ENCODE measurements at places on chromosomes 5 and 9.

GRCh38 chr9:72476100-72476499 is 45.3 kb upstream of the TMC1 start:
- DNase-seq: no peak

GRCh38 chr9:91655215-91655614 is 231.6 kb upstream of the NFIL3 start:
- no peak for DNase-seq

- no peak for DNase-seq
Observed at GRCh38 chr5:61519728-61520277, 187.7 kb downstream of the ZSWIM6 start.

DNA sequence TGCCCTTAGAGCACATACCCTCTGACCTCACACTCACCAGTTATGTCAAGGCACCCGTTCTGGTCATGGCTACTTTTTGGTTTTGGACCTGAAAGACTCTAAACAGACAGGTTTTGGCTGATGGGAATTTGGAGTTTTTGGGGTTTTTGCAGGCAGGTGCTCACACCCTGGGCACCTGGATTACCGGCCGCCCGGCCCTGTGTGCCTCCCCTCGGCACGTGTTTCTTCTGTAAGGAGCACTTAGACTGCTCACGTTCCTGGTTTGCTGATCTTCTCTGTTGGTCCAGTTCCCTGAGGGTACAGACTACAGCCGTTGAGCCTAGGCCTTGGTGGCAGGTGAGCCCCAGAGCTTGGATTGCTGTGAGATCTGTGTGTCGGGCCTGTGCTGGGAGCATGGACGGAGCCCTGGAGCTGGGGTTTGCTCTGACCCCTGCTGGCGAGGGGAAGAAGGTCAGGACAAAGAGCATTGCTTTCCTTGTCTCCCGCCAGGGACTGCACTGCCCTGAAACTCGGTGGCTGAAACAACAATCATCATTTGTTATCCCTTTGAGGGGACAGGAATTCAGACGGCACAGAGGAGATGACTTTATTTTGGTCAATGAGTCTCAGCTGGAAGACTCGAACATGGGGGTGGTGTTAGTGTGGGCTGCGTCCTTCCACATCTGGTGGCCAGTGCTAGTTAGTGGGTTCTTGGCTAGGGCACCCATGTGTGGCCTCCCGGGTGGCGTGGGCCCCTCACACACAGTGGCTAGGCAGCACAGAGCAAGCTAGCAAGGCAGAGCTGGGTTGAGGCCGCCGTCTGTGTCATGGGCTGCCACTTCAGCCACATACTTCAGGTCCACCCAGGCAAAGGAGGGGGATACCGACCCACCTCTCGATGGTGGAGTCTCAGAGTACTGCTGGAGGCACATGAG is 76.4 kb downstream of the EHMT1 start:
- no peak for DNase-seq

GRCh38 chr9:94685359-94685758 is 41.1 kb upstream of the AOPEP start:
- no peak for DNase-seq

GRCh38 chr5:14545308-14545707 is 36.3 kb upstream of the OTULINL start:
- no peak for DNase-seq

DNA sequence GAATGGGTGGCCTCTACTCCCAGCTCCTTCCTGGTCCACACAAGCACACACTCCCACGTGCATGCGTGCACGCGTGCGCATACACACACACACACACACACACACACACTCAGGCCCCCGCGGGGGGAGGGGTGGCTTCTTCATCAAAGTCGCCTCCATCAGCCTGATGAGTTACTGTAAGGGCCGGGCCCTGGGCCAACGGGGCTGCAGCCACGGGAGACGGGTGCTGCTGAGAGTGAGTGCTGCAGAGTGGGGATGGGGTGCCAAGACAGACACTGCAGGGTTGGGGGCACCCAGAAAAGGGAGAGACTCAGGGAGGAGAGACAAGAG is 18.1 kb downstream of the CNTFR start:
- DNase-seq: no peak

DNA sequence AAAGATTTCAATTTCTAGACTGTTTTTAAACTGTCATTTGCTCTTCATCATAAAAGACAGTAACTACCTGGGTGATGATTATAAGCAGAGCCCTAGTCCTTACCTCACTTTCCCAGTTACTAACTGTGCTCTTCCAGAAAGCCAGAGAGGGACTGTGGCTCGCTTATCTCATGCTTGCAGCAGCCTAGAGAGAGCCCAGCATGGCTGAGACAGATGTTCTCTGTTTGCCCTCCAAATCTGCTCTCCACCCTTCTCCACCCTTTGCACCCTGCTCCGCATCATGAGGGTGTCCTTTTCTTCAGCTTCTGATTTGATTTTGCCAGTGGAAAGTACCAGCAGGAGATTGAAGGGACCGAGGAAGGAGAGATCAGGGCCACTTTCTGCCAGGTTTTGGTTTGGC is 61.2 kb upstream of the SELENOP start:
- no peak for DNase-seq

GRCh38 chr5:140553657-140554056 is 3.6 kb downstream of the SRA1 start:
- DNase-seq: no peak

GRCh38 chr5:96481867-96482266 is 48.8 kb upstream of the PCSK1 start:
- no peak for DNase-seq

DNA sequence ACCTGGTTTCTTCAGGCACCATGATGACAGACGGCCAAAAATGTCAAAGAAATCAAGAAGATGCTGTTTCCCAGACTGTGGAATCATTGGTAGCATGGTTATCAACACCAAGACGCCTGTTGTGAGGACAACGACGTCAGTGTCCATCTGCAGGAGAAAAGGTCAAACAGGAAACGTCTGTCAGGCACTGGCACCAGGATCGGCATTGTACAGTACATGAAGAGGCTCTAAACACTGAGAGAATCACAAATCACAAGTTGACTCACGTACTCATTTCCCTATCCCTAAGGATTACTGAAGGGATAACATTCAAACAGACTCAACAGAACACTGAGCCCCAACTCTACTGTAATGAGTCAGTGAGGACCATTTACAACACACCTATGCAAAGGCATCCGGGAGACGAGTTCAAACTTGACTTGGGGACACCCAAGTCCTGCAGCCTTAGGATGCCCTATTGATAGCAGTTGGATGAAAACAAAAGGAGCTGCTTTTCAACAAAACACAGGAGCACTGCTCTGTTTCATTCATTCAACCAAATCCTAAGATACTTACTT is 21.0 kb downstream of the TSC1 start:
- DNase-seq: no peak

DNA sequence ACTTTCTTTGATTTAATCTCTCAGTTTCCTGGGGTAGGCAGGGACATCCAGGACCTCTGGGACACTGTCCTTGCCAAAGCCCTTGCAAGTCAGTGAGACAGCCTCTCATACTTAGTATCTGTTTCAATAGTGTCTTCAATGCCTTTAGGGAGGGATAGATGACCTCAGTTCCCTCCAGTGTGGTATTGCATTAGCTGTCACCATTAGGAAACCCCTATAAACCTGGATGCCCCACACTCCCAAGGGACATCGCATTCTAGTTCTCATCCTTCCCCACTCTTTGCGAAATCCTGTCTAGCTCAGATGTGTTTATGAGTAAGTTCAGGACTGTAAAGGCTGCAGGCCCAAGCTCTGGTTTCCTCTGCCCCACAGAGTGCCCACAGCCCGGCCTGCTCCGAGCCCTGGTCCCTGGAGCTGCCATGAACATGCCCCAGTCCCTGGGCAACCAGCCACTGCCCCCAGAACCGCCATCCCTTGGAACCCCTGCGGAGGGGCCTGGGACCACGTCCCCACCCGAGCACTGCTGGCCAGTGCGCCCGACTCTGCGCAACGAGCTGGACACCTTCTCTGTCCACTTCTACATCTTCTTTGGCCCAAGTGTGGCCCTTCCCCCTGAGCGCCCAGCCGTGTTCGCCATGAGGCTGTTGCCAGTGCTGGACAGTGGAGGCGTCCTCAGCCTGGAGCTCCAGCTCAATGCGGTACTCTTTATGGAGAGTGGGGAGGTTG is 13.2 kb downstream of the TMEM8B start:
- DNase-seq: no peak

DNA sequence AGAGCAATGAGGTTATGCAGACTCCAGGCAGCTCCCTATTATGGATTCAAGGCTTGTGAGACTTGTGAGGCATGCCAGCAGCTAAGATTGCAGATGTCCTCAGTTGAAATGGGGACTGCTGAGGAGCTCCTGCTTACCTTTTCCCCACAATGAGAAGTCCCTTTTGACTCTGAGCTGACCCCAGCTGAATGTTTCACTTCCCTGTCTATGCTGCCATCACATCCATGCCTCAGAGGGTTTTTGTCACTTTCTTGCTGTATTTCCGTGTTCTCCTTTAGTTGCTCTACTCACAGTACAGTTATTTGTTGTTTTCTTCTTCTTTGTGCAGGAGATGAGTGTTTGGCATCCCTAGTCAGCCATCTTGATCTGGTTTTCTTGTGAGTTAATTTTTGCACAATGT is 18.8 kb upstream of the OR2S2 start:
- DNase-seq: no peak

DNA sequence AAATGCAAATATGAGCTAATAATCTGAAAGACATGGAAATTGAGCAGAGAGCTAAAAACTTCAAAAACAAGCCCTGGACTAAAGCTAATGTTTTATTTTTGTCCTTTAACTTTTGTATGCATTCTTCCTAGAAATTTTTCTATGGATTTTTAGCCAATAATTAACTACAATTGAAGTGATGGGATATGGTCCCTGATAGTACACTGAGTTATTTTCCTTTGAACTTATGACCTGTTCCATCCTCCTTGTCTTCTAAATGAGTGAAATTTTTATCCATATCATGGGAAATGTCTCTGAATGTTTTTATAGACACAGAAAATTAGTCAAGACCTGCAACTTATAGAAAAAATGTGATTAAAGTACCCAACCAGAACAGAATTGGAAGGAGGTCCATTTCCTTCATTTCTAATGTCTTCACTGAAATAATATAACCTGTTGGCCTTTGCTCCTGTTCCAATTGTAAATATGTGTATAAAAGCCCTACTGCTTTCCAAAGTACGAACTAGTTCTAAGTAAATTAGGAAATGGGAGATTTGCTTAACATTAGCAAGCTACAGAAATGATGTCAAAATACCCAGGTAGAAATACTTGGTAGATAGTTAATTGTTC is 11.3 kb upstream of the ERAP2 start:
- no peak for DNase-seq

DNA sequence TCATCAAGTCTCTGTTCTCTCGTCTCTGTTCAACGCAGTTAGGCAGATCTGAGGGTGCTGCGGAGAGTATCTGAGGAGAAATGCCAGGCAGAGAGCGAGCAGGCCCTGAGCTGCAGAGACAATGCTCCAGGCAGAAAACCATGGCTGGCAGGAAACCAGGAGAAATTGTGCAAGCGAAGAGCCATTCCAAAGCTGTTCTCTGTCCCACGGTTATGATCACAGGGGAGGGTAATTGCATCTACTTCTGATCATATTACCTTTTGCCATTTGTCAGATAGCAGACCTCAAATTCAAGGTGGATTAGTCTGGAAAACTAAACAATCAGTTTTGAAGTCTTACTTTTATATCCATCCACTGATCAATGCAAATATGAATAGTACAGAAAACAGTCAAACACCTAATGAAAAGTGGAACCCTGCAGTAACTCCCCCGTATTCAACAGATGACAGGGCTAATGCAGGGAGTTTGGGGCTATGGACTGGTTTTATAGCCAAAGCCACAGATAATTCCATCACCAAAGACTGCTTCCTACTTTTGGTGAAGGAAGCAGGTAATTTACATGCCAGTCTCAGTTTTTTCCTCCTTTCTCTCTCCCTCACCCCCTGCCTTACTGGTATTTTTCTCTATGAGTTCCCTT is 228.0 kb downstream of the DCP2 start:
- DNase-seq: no peak

GRCh38 chr9:134455934-134456755 is 129.9 kb downstream of the RXRA start:
- DNase-seq: no peak

All from NCI-H1436 (cell line).